Stimulated activated CD4-positive, alpha-beta T cell treated with anti-CD3 and anti-CD28 coated beads, Interleukin-15, amount 100 ng/mL, for 48 hours (primary cell): ENCODE measurements at places on chromosomes 16 and 17.

- DNase-seq: no peak
Observed at GRCh38 chr16:29909391-29909790, 9.1 kb downstream of the ASPHD1 start.

DNA sequence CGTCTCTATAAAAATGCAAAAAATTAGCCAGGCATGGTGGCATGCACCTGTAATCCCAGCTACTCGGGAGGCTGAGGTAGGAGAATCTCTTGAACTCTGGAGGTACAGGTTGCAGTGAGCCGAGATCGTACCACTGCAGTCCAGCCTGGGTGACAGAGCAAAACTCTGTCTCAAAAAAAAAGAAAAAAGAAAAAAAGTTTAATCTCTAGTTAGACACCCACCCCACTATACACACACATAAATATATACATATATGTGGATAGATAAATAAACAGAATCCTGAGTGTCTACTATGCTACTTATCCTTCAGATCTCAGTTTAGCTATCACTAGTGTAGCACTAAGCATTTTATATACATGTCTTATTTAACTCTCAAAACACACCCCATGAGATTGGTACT lies 18.7 kb downstream of the ITGAL start:
- no peak for DNase-seq

GRCh38 chr16:28958216-28958615 lies 7.5 kb downstream of the NFATC2IP start:
- DNase-seq: no peak

DNA sequence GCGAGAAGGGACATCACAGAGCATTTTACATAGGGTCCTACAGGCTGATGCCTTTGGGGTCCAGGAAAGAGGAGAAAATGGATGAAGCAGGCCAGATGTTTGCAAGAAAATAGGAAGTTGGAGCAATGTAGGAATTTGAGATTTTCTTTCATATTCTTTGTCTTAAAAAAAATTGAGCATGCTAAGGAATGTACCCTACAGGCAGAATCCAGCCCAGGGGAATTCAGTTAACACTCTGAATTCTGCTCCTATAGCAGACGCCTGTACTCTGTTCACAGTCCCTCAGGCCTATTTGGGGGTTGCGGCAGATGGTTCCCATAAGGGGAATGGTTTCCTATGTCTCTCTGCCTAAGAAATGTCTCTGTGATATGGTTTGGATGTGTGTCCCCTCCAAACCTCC lies 393.7 kb upstream of the C16orf82 start:
- no peak for DNase-seq

- no peak for DNase-seq
Observed at GRCh38 chr16:67329901-67330300, 3.3 kb downstream of the LRRC36 start.
